Mammary microvascular endothelial cell (primary cell): ENCODE measurements at places on chromosomes 6 and 20. TPM values are rescaled to one million over a fixed set of nuclear protein-coding genes. Genes with fewer than 3 reads are reported as not detected.

RIN2 gene
- 57.9 and 75.0 TPM in 2 replicates for total RNA-seq

HEY2 gene
- 0.40 and 0.84 TPM in 2 replicates for total RNA-seq

DSTN gene
- total RNA-seq: 256 and 268 TPM in 2 replicates

RSPO3 gene
- total RNA-seq: 0.15 and 0.20 TPM in 2 replicates

SMLR1 gene
- not detected in 2 replicates for total RNA-seq

PAQR8 gene
- total RNA-seq: 5.8 and 6.7 TPM in 2 replicates

BHLHE23 gene
- total RNA-seq: not detected in 2 replicates

VWA7 gene
- total RNA-seq: 0.49 and 1.6 TPM in 2 replicates

MCHR2 gene
- not detected in 2 replicates for total RNA-seq

FGD2 gene
- total RNA-seq: not detected in 2 replicates

SYCP2 gene
- 0.13 and 0.30 TPM in 2 replicates for total RNA-seq

COL12A1 gene
- 51.1 and 56.9 TPM in 2 replicates for total RNA-seq
